ENCODE measurements at places on chromosomes 11 and 22. TPM values are rescaled to one million over a fixed set of nuclear protein-coding genes. Genes with fewer than 3 reads are reported as not detected.

Gene BET1L
- total RNA-seq: 29.7 TPM

Gene SLC22A12
- total RNA-seq: not detected

Gene KRTAP5-7
- total RNA-seq: 0.29 TPM

Gene SPTBN2
- total RNA-seq: 0.35 TPM

Gene DUSP8
- total RNA-seq: 0.22 TPM

Gene GLB1L2
- 2.4 TPM for total RNA-seq

Gene PAX6
- not detected for total RNA-seq

Gene KCNQ1OT1
- 0.22 TPM for total RNA-seq

Gene PKDREJ
- total RNA-seq: not detected

Gene RIMBP3B
- 1.1 TPM for total RNA-seq

Gene ANO5
- total RNA-seq: 0.12 TPM

Gene ZNF74
- total RNA-seq: 8.6 TPM

GRCh38 chr11:65744026-65744698 lies 23.6 kb upstream of the RNASEH2C start:
- no peak for DNase-seq
- H3K27me3 ChIP-seq: peaks cover 23% of the 10 kb centered on the region
- H3K36me3 ChIP-seq: no peaks in the 10 kb centered on the region
- H3K27ac ChIP-seq: no peak overlapping the region
- no peak overlapping the region for H3K4me3 ChIP-seq

GRCh38 chr22:46968848-46969247 lies 206.4 kb downstream of the TBC1D22A start:
- no peak for DNase-seq
- H3K36me3 ChIP-seq: peaks cover 2% of the 10 kb centered on the region
- H3K4me3 ChIP-seq: no peak overlapping the region
- H3K27ac ChIP-seq: no peak overlapping the region

- no peaks in the 10 kb centered on the region for H3K27me3 ChIP-seq
- no peaks in the 10 kb centered on the region for H3K36me3 ChIP-seq
- H3K4me3 ChIP-seq: no peak overlapping the region
- H3K27ac ChIP-seq: no peak overlapping the region
Observed at GRCh38 chr22:44404341-44405020, 91.7 kb upstream of the SHISAL1 start.

DNA sequence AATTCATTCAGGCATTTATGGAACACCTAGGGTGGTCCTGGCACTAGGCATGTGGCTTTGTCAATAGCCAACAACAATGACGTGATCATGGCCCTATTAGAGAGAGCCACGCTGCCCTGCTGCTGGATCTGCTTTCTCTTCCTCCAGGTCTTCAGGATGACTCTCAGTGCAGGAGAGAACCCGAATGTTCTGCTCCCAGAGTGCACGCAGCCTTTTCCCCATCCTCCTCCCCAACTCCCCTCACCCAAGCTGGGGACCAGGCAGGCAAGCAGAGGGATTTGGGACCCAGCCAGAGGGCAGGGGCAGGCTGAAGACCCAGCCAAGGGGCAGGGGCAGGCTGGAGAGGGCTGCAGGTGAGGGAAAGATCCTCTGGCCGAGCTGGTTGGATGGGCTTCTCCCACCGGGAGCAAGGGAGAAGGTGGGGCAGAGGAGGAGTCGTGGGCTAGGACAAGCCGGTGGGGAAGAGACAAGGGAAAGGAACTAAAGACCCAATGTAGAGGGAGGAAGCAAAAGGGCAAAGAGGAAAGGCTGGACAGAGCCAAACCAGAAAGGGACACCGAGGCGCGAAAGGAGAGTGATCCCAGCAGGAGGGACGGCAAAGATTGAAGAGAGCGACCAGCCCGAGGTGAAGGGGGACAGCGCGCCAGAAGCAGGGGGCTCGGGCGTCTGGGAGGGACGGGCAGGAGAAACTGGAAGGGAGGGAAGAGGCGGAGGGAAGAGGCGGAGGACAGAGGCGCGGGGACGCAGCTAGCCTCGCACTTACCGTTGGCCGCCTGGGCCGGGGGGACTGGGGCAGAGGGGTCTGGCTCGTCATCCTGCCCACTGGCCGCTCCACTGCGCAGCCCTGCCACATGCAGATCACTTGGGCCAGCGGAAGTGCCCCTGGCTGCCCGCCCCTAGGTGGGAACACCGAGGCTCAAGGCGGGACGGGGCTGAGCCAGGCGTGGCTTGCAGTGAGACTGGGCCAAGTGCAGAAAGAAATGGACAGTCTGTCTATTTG lies at the start of gene KCTD14:
Gene KCTD14 (minus strand): TSS at position 880 of the 1,000 bp plus-strand sequence. CDS start 27 bp downstream, at position 853.
- H3K27ac ChIP-seq: peak within 1 kb of the TSS; percentile 65
- H3K27me3 ChIP-seq: peaks cover 10% of the 10 kb centered on the region
- H3K36me3 ChIP-seq: no peaks in the 10 kb centered on the region
- H3K4me3 ChIP-seq: no peak within 1 kb of the TSS

- no peak overlapping the region for H3K27ac ChIP-seq
- no peaks in the 10 kb centered on the region for H3K36me3 ChIP-seq
- H3K4me1 ChIP-seq: no peaks in the 10 kb centered on the region
Observed at GRCh38 chr11:9047964-9048523, 43.4 kb downstream of the SCUBE2 start.

GRCh38 chr22:38843657-38844314 lies at the start of gene NPTXR:
TSS of gene NPTXR (minus strand) at chr22:38844028.
- H3K36me3 ChIP-seq: no peaks in the 10 kb centered on the region
- peak; percentile 25 for DNase-seq
- H3K27me3 ChIP-seq: peaks cover 51% of the 10 kb centered on the region
- H3K4me1 ChIP-seq: peaks cover 5% of the 10 kb centered on the region

DNA sequence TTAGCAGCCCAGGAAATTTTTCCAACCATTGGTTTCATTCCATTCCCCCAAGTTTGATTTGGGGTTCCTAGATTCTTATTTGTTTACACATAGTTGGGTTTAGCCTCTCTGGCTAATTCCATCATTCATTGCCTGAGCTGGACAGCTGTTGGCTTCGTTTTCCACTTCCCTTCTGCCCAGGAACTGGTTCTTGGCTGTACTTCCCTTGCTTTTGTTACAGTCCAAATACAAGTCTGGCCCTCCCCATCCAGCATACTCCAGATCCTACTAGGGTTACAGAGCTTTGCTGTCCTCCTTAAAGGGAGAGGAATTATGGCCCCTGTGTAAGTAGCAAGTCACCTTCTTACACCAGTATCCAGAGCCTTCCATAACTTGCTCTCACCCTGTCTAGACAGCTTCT lies 356.3 kb downstream of the FAT3 start:
- H3K4me1 ChIP-seq: no peaks in the 10 kb centered on the region
- H3K36me3 ChIP-seq: no peaks in the 10 kb centered on the region
- DNase-seq: no peak
- H3K4me3 ChIP-seq: no peak overlapping the region
- H3K27ac ChIP-seq: no peak overlapping the region
- no peaks in the 10 kb centered on the region for H3K27me3 ChIP-seq

DNA sequence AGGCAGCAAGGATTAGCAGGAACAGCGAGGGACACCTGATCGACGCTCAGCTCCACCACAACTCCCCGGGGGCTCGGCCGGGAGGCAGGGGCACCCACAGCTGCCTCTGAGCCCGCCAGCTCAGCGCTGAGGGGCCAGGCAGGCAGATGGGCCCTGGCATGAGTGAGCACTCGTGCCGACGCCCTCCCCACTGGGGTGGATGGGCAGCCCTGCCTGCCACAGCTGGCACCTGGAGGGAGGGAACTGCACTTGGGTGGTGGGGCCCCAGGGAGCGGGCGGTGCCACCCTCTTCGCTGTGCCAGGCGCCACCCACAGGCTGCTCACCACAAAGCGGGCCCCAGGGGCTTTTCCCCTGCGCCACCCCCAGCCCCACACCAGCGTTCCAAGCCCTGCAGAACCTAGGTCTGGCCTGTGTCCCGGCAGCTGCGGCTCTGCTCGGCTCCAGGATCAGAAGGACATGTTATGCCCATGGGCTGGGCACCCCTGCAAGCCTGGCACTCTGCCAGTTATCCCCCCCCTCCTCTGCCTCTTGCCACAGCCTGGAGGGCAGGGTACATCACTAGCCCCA lies 28.8 kb downstream of the WNT7B start:
- DNase-seq: no peak
- peaks cover 3% of the 10 kb centered on the region for H3K27me3 ChIP-seq
- no peaks in the 10 kb centered on the region for H3K36me3 ChIP-seq
- H3K4me3 ChIP-seq: no peak overlapping the region

DNA sequence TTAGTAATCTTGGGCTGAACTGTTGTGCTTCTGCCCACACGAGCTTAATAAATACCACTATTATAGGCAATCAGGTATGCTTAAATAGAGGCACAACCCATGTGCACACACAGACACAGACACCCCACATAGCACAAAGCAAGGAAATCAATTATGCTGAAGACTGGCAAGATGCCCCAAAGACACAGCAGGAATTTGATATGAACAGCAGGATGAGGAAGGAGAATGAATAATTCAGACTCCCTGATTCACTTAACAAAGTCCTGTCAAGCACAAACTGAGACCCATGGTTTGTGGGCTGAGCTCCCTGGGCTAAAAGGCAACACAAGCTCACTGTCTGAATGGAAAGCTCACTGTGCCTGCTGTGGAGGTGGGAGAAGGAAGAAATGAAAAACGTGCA lies 42.5 kb downstream of the RBFOX2 start:
- H3K27me3 ChIP-seq: peaks cover 6% of the 10 kb centered on the region
- no peak overlapping the region for H3K4me3 ChIP-seq
- H3K36me3 ChIP-seq: no peaks in the 10 kb centered on the region
- H3K4me1 ChIP-seq: no peaks in the 10 kb centered on the region
- no peak overlapping the region for H3K27ac ChIP-seq
- no peak for DNase-seq

DNA sequence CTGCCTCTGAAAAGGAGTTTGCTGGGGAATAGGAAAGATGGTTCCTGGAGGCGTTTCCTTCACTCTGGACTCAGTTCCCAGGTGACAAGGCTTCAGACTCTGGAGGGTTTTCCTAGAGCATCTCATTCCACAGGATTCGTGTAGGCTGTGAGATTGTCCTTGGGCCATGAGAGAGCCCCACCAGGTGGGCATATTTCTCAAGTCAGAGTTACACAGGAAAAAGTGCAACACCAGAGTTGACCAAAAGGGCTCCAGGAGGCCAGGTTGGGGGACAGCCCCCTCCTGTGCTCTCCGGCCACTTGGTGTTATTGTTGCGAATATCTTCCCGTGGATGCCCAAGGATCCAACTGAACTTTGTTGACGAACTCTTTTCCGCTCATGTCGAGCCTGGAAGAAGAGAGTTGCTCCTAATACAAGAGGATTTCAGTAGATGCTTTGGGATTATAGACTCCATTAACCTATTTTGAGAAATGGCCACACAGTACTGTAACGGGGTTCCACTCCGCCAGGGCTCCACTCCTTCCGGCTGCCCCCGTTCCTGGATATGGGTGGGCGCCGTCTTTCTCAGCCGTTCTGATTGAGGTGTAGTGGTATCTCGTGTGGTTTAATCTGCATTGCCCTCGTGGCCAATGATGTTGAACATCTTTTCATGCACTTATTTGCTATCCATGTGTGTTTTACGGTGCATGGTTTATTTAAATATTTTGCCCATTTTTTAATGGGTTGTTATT lies 580.3 kb downstream of the BRD1 start:
- DNase-seq: no peak
- no peak overlapping the region for H3K27ac ChIP-seq
- no peak overlapping the region for H3K4me3 ChIP-seq
- H3K4me1 ChIP-seq: no peaks in the 10 kb centered on the region

DNA sequence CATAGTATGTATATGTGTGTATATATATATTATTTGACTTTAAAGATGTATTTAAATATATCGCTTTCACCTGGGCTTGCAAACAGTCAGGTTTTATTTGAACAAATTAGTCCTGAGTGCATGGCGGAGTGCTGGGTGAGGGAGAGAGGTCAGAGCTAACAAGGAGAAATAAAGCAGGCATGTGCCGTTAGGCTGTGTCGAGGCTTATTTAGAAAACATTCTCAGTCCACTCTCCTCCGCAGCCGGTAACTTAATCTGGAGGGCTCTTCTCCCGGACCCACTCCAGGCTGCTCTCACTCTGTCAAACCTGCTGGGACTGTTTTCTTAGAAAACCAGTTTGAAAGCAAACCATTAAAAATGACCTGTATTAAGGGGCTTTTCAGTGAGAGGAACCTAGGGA lies 455.9 kb downstream of the MN1 start:
- no peak overlapping the region for H3K4me3 ChIP-seq
- H3K4me1 ChIP-seq: no peaks in the 10 kb centered on the region
- H3K27me3 ChIP-seq: peaks cover 5% of the 10 kb centered on the region
- no peaks in the 10 kb centered on the region for H3K36me3 ChIP-seq
- no peak overlapping the region for H3K27ac ChIP-seq

DNA sequence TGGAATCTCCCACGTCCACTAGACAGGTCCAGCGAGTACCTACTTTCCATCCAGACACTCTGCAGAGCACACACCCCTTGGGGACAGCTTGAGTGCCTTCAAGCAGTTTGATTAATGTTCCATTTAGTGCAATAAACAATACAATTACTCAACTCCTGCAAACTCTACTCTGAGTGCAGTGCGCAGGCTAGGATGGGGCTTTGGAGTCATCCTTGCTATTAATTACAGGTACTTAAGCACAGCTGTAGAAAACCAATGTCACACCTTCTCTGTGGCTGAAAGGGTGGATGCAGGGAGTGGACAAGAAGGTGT lies 82.6 kb downstream of the MN1 start:
- H3K27ac ChIP-seq: no peak overlapping the region
- H3K4me3 ChIP-seq: no peak overlapping the region
- no peaks in the 10 kb centered on the region for H3K27me3 ChIP-seq
- H3K4me1 ChIP-seq: no peaks in the 10 kb centered on the region
- H3K36me3 ChIP-seq: no peaks in the 10 kb centered on the region

- H3K4me1 ChIP-seq: no peaks in the 10 kb centered on the region
- DNase-seq: no peak
- peaks cover 24% of the 10 kb centered on the region for H3K27me3 ChIP-seq
- no peaks in the 10 kb centered on the region for H3K36me3 ChIP-seq
- H3K4me3 ChIP-seq: no peak overlapping the region
Observed at GRCh38 chr11:12564012-12564411, 110.2 kb upstream of the TEAD1 start.

DNA sequence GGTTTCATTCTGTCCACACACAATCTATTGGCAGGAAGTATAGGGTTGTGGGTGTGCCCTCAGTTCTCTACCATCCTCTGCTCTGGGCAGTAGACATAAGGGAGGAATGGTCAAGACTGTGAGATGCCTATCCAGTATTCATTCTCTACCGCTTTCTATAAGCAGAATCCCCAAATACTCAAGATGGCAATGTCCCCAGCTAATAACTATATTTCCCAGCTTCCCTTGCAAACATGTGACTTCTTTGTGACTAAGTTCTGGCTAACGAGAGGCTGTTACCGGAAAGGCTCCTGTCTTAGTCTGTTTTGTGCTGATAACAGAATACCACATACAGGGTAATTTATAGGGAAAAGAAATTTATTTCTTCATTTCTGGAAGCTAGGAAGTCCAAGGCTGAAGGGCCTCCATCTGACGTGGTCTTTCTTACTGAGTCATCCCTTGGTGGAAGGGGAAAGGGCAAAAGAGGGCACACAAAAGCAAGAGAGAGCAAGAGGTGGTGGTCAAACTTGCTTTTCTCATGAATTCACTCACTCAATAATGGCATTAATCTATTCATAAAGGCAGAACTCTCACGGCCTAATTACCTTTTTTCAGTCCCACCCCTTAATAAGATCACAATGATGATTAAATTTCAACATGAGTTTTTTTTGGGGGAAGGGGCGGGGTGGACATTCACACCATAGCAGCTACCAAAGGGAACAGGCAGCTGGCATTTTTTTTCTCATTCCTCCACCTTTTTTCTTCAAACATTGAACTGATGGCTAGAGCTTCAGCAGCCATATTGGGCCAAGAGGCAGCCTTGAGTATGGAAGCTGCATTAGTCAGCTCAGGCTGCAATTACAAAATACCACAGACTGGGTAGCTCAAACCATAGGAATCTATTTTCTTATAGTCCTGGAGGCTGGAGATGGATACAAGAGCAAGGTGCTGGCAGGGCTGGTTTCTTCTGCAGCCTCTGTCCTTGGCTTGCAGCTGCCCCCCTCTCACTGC lies 109.7 kb upstream of the OR9Q1 start:
- H3K36me3 ChIP-seq: no peaks in the 10 kb centered on the region
- peaks cover 2% of the 10 kb centered on the region for H3K27me3 ChIP-seq
- DNase-seq: no peak
- H3K4me3 ChIP-seq: no peak overlapping the region
- H3K27ac ChIP-seq: no peak overlapping the region
